ENCODE measurements at places on chromosomes 1 and 21. TPM values are rescaled to one million over a fixed set of nuclear protein-coding genes. Genes with fewer than 3 reads are reported as not detected.

- DNase-seq: no peak
Measured at GRCh38 chr1:205593532-205593931, 38.3 kb downstream of the ELK4 start.

DNA sequence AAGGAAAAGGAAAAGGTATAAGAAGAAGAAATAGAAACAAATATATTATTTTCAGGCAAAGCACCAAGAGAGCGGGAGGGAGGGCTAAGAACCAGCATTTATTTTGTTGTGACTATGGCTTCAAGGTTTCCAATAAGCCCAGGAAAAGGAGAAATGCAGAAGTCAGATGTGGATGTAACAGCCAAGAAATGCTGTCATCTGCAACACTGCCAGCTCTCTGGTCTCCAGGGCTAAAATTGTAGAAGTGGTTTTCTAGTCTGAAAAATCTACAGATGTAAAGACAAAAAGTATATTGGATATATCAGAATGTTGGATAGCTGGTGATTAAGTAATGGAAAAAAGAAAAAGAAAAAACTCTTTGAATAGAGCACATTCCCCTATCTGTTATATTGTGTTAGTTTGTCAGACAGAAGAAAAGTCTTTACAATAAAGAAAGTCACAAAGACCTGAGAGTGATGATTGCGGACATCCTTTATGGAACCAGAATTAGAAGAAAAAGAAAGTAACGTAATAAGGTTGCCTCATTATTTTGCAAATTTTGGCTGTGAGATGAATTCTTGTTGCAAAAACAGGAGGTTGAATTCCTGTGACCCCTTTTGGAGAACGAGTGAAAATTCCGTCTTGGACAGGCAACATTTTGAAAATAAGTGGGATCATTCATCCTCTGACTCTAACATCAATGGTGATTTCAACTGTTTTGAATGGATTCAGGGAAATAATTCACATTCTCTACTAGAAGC, 938.1 kb downstream of the TTLL7 start:
- DNase-seq: no peak

DNA sequence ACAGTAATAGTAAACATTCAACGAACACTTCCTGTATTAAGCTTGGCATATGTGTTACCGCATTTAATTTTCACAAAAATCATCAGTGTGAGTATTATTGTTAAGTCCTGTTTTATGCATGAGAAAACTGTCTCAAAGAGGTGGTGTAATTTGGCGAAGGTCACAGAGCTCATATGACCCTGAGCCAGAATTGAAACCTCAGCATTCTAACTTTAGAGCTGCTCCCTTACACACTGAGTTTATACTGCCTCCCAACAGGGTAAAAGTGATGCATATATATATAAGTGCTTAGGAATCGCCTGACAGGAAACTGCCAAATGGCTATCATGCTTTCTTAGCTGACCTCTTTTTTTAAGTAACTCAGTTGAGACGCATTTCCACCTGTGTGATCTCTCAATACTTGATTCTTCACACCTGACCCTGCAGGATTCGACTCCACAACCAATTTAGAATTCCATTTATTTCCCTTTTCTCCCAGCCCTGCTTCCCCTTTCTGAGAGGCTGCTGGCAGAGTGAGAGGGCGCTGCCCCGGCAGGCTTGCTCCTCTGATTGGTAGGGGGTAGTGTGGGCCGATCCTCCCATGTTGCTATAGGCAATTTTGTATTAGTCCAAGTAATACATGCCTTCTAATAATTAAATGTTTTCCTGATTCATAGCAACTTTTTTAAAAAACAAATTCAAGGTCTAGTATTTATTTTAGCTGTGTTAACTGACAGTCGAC, 40.5 kb downstream of the ZBTB40 start:
- no peak for DNase-seq

- DNase-seq: no peak
Measured at GRCh38 chr1:53214376-53214940, 6.0 kb downstream of the CZIB start.

The FCRL5 gene
- not detected for total RNA-seq

GRCh38 chr1:6123083-6123482, 57.0 kb downstream of the CHD5 start:
- DNase-seq: no peak

- DNase-seq: peak; percentile 10
Measured at GRCh38 chr1:237774246-237774645, 116.5 kb downstream of the ZP4 start.

The DNALI1 gene
- 35.9 TPM for total RNA-seq

DNA sequence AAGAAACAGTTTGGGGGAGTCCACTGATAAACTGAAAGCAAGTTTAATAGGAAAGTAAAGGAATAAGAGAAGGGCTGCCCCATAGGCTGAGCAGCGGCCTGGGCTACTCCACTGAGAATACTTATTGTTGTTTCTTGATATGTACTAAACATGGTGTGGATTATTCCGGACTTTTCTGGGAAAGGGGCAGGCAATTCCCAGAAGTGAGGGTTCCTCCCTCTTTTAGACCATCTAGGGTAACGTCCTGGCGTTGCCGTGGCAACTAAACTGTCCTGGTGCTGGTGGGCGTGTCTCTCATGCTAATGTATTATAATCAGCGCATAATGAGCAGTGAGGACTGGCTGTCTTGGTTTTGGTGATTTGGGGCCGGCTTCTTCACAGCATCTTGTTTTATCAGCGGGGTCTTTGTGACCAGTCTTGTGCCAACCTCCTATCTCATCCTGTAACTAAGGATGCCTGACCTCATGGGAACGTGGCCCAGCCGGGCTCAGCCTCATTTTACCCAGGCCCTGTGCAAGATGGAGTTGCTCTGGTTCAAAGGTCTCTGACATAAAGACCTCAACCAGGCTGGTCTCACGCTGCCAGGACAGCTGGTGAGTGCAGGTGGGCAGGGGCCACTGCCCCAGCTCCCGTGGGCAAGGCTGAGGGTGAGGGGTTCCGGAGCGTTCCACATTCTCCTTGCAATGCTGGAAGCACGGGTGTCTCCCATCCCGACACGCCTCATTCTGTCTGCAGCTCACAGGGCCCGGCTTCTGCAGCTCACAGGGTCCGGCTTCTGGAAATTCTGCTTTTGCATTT, 19.6 kb upstream of the C1orf159 start:
- no peak for DNase-seq

DNA sequence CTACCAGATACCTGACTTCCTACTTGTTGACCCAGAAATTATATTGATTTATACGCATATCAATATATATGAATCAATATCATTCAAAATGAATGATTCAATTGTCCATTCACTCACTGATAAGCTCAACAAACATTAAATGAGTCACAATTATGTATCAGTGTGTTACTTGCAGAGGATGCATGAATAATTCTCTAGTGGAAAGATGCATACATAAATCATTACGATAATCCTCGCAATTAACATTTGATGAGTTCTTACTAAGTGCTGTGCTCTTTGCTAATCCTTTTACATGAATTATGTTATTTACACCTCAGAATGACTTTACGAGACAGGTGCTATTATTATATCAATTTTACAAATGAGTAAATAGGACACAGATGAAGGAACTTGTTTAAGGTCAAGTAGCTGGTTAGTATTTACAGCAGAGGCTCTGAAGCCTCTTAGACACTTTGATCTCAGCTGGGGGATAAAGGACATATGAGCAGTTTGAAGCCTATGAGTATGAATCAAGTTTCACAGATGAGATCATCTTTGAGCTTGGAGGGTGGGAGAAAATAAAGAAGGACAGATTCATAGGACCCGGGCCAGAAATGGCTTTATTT, 112.8 kb upstream of the ADAMTS5 start:
- DNase-seq: no peak

DNA sequence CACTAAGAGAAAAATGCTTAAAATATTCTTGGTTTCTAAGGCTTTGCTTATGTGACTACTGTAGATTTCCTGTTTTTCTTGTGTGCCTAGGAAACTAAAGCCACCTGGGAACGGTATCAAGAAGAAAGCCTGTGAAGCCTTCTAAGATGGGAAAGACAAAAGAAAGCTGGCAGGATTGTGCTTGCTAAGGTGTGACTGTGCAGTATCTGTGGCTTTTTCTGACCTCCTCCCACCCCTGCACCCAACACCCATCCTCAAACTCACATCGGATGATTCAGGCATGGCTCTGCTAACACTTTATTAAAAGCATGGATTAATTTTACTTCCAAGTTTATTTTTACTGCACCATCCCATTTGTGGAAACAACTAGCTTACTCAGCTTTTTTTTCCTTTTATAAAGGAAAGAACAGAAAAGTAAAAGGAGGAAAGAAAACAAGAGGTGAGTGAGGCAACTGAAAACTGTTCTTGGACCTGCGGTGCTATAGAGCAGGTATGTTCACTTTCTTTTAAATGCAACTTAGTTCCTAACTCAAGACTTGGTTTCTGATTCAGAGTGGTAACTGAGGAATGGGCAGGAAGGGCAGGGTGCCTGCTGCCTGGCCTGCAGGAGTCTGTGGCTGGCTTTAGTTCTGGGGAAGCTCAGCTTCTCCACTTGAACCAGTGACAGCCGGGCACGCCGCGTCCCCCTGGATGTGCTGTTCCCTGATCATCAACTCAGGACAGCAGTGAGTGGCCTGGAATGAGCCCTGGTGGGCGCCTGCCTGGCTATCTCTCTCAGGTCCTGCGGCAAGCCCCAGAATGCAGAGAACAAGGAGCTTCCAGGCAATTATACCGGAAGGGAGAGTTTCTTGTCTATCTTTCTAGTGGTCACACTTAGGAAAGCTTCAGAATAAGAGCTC, at the start of gene GBP6:
Gene GBP6 (plus strand): TSS at position 422 of the 899 bp plus-strand sequence. CDS start 4,493 bp downstream, outside the sequence.
- no peak for DNase-seq

The ERO1B gene
- total RNA-seq: 3.9 TPM

The OLIG2 gene
- not detected for total RNA-seq

The TMEM269 gene
- 0.03 TPM for total RNA-seq

The GOLT1A gene
- not detected for total RNA-seq

GRCh38 chr1:221240690-221241089, 361.4 kb downstream of the HLX start:
- no peak for DNase-seq

DNA sequence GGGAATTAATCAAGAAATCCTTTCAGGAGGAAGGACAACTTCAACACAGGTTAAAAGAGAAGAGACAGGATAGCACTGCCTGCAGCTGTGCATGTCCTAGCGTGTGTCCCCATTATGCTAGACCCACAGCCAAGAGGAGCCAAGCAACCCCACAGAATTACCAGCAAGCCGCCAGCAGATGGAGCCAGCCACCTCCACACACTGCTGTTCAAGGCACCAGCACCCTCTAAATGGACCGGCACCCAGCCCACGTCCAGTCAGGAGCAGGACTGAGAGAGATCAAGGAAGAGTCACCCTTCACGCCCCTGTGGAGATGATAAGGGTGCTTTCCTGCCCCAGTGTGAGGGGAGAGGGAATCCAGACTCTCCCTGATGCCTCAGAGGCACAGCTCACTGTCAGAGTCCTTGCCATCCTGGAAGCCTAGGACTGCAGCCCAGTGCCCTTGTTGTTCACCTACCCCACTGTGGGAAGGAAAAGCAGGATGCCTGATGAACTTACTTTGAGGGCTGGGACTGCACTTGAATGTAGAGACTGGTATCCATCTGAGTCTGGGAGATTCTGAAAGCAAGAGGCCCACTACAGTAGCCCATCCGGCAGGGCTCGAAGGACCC, 37.1 kb upstream of the CTTNBP2NL start:
- peak; percentile 65 for DNase-seq

- DNase-seq: no peak
Measured at GRCh38 chr1:176602388-176603004, 139.5 kb downstream of the PAPPA2 start.

The KCNA3 gene
- not detected for total RNA-seq

DNA sequence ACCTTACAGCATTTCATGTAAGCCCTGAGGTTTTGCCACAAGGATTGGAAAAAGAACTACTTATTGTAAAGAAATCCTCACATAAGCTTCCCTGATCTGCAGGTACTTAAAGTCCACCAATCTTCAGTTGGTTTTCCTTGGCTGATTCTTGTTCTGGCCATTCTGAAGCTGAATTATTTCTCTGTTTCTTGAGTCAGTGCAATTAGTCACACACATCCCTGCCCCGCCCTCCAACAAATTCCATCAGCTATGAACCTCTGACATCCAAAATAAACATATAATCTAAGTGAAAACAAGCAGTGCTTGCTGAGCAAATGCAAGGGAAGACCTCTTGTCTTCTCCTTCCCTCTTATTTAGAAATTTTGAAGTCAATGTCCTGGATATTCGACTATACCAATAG, 8.2 kb upstream of the FNDC7 start:
- DNase-seq: peak; percentile 33

- no peak for DNase-seq
Measured at GRCh38 chr1:113792986-113793385, 19.3 kb downstream of the RSBN1 start.

The FHAD1 gene
- 6.8 TPM for total RNA-seq

GRCh38 chr1:17877896-17878295, 122.8 kb downstream of the ACTL8 start:
- peak; percentile 53 for DNase-seq

The TBX15 gene
- 48.4 TPM for total RNA-seq

DNA sequence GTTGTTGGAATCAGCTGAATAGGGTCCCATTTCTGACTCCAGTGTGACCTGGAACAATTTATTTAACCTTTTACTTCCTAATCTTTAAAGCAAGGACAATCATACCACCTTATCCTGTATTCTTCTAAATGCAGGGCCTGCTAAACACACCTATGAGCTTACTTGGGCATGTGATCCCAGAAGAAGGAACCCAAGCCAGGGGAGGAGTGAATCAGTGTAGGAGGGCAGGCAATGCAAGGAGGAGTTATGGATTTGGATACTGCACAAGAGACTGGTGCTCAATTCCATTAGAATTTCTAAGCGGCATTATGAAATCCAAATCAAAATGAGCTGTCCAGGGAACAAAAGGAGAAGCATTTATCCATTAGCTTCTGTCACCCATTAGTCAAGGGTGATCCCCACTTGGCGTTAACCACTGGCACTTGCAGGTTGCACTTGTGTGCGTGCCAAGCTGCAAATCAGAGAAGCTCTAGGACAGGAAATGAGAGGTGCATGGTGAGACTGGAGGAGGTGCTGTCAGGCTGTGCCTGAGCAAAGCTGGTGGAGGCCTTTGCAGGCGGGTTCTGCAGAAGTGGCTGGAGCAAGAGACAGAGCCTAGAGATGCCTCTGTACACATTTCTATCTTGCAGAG, 297.2 kb upstream of the PLXNA2 start:
- no peak for DNase-seq

DNA sequence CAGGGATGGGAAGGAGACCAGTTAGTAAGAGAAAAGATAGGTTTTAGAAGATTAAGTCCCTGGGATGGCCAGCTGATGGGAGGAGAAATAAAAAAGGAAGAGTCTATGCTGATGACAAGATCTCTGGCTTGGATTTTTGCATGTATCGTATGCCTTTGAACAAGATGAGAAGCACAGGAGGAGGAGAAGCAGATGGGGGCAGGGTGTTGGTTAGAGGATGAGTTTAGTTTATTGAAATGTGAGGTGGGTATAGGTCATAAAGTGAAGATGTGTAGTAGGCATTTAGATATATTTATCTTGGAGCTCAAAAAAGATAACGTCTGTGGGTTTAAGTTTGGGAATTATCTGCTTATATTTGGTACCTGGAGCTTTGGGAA, 1.4 kb downstream of the TIPRL start:
- no peak for DNase-seq

- DNase-seq: no peak
Measured at GRCh38 chr21:38165466-38166172, 91.2 kb upstream of the KCNJ15 start.

Measured in myocyte (in vitro differentiated cells).